Esophagus mucosa (tissue), 1 donor: ENCODE measurements at places on chromosomes 2 and 18.

- peak; percentile 53 for ATAC-seq
Measured at GRCh38 chr2:60868589-60869273, 12.6 kb upstream of the REL start.

DNA sequence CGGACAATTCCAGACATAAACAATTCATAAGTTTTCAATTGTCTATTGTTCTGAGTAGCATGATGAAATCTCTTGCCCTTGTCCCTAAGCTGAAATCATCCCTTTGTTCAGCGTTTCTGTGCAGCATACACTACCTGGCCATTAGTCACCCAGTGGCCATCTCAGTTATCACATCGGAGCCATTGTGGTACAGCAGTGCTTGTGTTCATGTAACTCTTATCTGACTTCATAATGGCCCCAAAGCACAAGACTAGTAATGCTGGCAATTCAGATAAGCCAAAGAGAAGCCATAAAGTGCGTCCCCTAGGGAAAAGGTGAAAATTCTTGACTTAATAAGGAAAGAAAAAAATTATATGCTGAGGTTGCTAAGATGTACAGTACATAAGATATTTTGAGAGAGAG lies 127.2 kb downstream of the FHOD3 start:
- ATAC-seq, result no peak

DNA sequence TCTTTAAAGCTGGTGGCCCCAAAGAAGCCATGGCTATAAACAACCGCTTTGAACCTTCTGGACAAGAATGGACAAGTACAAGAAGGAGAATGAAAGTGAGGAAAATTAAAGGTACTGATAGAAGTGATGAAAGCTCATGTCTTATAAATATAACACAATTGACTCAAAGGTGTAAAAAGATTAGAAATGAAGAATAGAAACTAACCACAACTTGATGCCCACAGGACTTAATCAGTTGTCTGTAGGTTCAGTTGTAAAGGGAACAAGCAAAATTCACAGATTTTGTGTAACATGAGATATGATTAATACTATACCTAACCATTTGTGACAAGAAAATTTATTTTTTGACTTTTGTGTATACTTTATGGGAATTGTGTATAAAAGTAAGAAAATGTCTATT lies 135.7 kb downstream of the NUP35 start:
- ATAC-seq, result no peak

- ATAC-seq, result no peak
Measured at GRCh38 chr2:127581516-127582490, 46.3 kb downstream of the MYO7B start.

DNA sequence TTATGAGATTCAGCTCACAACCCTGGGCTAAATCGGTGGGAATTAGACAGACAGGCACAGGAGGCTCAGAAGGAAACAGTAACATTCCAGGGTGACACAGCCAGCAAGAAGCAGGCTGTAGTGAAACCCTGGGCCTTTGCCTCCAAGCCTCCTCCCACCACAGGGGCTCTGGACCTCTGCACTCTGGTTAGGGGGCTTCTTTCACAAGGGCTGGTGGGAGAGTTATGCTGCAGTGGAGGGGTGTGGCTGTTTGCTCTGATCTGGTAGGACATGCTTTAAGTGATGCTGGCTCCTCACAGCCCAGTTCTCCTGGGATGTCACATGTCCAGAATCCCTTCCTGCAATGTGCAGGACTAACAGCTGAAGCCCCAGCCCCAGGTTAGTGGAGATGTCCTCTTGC lies 109.9 kb downstream of the TGFA start:
- ATAC-seq, result no peak

- peak; percentile 33 for ATAC-seq
Measured at GRCh38 chr18:74498712-74499627, 2.8 kb downstream of the CNDP2 start.

GRCh38 chr2:218400167-218400929 lies 680 bp downstream of the CTDSP1 start:
- no peak for ATAC-seq

DNA sequence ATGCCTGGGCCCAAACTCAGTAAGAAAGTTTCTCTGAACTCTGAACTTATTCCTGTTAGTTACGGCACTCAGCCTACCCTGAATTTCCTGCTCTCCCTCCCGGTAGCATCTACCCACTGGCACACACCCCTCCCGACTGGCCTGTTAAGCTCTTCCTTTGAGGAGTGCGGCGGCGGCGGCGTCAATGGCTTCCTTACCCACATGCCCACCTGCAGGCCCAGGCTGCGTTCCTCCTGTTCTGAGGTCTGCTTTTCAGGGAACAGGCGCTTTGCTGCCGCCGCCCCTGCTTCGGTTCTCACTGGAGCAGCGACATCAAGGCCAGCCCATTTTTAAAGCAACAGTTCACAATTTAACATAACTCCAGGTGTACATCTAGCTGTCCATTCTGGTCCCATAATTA lies 432.4 kb downstream of the DCDC2C start:
- no peak for ATAC-seq

DNA sequence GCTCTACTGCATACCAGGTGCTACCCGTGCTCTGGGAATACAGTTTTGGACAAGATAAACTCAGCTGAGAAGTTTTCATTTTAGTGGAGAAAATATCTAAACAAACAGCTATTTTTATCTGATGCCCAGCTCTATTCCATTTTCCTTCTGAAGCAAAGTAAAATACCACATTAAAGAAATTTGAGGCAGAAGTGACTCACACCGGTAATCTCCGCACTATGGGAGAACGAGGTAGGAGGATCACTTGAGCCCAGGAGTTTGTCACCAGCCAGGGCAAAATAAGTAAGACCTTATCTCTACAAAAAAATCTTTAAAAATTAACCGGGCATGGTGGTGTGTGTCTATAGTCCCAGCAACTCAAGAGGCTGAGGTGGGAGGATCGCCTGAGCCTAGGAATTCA lies 416.2 kb upstream of the LYPD1 start:
- ATAC-seq, result no peak

- no peak for ATAC-seq
Measured at GRCh38 chr2:167293172-167293781, 405.0 kb downstream of the XIRP2 start.

- ATAC-seq, result no peak
Measured at GRCh38 chr2:237222601-237223041, 136.9 kb downstream of the COPS8 start.

DNA sequence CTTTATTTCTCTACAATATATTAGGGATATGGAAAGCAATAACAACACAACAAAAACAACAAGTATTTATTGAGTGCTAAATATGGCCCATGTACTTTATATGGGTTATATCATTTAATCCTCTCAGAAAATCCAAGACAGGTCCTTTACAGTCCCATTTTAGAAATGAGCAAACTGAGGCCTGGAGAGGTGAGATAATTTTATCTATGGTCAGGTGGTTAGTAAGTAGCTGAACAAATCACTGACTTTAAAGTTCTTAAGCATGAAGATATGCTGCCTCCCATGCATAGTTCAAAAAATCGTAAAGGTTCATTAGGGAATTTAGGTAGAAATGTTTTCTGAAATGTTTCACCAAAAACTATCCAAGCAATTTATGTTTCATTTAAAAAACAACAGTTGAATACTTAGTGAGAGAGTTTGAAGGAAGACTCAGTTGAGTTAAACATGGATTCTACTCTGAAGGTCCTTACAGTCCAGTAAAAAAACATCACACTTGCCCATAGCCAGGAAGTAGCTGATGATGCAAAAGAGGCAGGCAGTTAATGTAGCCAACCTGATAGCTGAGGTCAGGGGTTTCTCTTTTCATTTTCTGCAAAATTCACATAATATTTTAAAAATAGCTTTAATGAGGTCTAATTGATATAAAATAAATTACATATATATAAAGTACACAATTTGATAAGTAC lies 7.6 kb upstream of the NFE2L2 start:
- no peak for ATAC-seq

GRCh38 chr2:88248280-88248828 lies 78.2 kb downstream of the THNSL2 start:
- ATAC-seq, result no peak

DNA sequence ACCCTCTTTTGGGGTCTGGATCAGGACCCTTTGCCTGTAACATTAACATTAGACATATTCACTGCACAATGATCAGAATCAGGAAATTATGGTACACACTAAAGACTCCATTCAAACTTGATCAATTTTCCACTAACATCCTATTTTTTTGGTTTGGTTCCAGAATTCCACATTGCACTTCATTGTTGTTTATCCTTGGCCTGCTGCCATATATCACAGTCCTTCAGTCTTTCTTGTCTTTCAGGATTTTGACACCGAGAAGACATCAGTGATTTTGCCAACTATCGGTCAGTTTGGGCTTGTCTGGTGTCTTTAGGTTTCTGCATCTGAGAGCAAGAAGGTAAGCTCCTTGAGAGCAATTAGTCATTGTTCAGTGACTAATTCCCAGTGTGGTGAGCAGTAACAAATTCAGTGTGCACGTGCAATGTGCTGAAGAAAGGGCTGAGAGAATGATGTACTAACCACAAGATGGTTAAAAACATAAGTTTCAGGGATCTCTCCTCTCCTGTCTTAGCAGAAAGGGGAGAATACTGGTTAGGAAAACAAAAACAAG lies 23.5 kb downstream of the MARCHF4 start:
- ATAC-seq, result peak; percentile 93

DNA sequence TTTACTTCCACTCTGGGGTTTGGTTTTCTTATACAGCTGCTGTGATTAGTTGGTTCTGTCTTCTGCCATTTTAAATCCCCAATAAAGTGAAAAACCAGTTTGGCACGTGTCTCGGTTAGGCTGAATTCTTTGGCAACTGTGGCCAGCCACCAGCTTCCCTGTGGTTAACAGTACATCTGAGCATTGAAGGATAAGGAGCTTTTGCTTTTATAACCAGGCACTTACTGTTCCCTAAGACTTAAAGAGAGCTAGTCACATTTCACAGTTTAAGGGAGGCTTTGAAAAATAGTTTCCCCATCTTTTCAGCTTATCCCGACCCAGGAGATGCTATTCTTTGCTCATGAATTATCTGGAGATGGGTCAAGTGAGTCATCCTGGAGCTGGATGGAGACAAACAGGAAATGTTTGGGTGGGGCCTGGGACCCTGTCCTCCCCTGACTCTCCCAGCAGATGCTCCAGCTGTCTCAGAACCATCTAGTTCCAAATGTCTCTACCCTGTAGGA lies 57.3 kb upstream of the EML6 start:
- peak; percentile 44 for ATAC-seq

DNA sequence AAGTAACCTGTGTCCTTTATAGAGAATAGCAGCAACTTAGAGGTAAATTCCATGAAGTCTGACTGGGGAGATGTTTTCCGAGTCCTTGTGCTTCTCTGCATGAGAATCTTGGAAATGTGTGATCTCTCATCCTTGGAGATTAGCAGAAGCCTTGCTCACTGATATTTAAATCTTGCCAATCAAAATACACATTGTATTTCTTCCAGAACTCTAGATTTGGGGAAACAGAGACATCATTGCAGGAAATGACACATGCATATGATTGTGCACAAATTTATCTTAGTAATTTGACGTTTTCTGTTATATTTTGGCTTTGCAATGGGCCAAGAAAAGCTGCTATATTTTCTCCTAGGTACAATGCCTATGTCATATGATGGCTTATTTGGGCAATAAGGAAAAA lies 182.6 kb downstream of the ZNF804A start:
- ATAC-seq, result no peak

DNA sequence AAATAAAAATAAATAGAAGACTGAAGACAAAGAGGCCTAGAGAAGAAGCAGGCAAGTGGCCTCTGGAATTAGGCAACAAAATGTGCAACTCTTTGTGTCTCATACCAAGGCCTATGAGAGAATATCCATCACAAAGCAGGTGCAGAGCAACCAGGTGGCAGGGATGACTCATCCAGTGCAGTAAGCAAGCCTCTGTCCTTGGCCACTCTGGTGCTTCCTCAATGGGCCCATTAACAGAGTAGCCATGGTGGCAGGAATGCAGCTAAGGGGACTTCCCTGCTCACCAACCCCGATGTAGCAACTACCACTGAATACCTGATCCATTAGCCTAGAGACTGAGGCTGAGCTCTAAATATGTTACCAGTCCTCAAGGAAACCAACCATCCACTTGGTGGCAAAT lies 11.0 kb upstream of the EPG5 start:
- ATAC-seq, result peak; percentile 78

DNA sequence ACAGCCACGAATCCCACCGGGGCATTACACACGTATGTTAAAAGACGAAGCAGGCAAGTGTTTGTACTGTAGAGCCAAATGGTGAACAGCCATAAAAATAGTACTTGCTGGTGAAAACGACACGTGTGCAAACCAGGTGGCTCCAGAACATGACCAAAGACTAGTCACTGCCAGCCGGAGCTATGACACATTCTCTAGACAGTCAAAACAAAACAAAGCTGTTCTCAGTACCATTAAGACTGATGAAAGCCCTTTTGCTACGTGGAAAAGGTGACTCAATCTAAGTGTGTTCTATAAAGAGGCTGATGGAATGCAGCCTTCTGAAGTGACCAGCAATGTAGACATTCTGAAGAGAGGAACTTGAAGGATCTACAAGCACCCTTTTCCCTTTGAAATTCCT lies 367.7 kb upstream of the NETO1 start:
- peak; percentile 29 for ATAC-seq

DNA sequence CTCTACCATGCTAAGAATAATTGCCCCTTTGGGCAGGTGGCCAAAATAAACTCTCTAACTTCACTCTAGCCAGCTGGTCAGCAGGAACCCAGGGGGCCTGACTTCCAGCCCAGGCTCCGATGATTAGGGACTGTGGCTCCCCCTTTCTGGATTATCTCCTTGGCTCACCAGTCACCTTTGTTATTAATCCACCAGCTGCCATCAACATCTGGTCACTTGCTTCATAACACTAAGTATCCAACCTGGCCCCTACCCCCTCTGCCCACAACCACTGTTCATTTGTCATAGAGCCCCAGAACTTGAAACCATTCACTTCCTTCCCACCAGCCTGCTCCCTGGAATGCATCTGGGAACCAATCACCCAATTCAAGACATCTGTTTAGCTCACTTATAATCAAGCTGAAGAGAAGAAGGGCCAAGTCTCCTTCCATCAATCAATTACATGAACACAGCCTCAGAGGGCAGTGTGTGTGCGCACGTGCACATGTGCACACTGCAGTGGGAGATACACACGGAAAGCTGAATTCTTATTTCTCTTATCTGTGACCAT lies 215.1 kb downstream of the ALK start:
- ATAC-seq, result no peak

GRCh38 chr2:193816008-193816407 lies 1621.3 kb upstream of the TMEFF2 start:
- no peak for ATAC-seq

GRCh38 chr18:58221060-58221725 lies 177.2 kb downstream of the NEDD4L start:
- ATAC-seq, result peak; percentile 90
